NB4 (cell line): ENCODE measurements at places on chromosomes 4 and X.

DNA sequence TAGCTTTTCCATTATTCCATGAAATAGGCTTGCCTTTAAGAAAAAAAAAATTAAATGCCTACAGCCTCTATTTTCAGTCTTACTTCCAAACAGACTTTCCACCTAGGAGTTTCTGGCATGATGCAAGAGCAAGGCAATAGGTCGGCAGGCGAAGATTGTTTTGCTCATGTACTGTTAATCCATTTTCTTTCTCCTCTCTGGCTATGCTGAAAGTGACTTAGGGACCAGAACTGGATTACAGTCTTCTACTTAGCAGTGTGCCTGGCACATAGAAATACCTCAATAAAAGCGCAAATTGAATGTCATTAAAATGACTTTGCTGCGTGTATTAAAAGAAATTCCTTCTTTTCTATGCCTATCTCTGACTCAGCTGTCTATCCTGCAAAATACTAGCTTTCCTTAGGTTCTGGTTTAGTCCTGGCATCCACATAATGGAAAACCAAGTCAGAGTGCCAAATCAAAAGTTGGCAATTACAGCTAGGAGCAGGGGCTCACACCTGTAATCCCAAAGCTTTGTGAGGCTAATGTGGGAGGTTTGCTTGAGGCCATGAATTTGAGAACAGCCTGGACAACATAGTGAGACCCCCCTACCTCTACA is 51.9 kb downstream of the CC2D2A start:
- DNase-seq = no peak

GRCh38 chr4:121977251-121978171 is 25.7 kb upstream of the TRPC3 start:
- DNase-seq = peak; percentile 9

DNA sequence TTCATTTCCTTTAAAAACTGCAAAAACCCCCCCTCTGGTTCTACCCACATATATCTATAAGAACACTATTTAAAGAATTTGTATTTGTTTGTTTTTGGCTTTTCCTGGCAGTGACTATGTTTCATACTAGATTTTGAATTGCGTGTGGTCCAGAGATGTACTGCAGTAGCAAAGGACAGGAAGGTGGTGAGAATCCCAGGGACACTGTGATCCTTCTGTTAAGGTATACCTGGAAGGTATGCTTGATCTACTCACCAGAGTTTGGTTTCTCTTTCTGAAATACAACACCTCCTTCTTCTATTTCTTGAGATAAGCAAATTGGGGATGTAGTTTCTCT is 129.6 kb upstream of the RASGEF1B start:
- no peak for DNase-seq

DNA sequence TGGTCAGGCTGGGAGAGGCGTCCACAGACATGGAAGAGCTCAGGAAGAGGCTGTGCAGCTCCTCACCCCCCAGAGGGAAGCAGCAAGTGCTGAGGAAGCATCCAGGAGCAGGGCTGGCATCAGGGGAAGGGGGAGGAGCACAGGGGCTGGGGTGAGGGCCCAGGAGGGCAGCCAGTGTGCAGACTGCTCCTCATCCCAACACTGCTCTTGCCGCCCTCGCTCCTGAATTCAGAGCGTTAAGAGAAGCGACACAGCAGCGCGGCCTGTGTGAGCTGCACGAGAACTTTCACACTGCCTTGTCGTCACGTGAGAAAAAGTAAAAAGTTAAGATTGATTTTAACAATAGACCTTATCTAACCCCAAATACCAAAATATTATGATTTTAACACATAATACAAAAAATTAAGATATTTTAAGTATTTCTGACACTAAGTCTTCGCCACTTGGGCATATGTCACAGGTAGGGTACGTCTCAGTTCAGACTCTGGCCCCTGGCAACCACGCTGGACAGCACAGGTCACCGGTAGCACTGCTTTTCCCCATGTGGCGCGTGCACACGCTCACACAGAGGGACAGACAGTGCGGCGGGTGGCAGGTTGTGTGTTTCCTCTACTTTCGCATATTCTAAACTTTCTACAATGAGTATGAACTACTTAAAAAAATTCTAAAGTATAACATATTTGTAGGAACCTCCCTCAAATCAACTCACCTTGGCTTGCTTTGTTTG is 19.7 kb downstream of the NOP14 start:
- DNase-seq = no peak

- DNase-seq = no peak
These were observed 106.1 kb downstream of the EFNB1 start for GRCh38 chrX:68934922-68935321.

DNA sequence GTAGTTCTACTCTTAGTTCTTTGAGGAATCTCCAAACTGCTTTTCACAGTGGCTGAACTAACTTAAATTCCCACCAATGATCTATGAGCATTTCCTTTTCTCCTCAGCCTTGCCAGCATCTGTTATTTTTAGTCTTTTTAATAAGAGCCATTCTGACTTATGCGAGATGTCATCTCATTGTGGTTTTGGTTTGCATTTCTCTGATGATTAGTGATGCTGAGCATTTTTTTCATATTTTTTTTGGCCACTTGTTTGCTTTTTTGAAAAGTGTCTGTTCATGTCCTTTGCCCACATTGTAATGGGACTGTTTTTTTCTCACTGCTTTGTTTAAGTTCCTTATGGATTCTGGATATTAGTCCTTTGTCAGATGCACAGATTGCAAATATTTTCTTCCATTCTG is 21.5 kb upstream of the PHKA1 start:
- DNase-seq = no peak

GRCh38 chr4:42708625-42709024 is 51.7 kb upstream of the ATP8A1 start:
- no peak for DNase-seq

- DNase-seq = peak; percentile 63
These were observed 3.5 kb upstream of the SLIT2 start for GRCh38 chr4:20248155-20248558.

GRCh38 chr4:38869511-38869910 is 1.9 kb downstream of the FAM114A1 start:
- no peak for DNase-seq

DNA sequence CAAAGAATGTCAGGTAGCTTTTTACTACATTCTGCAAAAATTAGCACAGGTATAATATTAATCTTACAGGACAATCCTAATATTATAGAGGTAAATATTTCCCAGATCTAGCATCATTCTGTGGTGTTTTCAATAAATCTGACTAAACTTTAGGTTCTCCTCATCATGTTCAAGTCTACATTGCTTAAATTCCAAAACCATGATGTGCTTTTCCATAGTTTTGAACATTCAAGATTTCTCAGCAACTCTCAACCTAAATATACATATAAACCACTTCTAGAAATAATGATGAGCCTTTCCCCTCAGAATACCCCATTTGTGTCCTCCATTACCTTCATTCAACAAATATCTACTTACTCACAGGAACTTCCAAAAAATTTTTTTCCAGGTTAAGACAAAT is 23.1 kb downstream of the EIF4E start:
- no peak for DNase-seq

GRCh38 chrX:39196192-39197102 is 395.2 kb downstream of the MID1IP1 start:
- DNase-seq = peak; percentile 90
